Activated CD4-positive, alpha-beta T cell treated with anti-CD3 and anti-CD28 coated beads, Interleukin-2, amount 50 U/mL, for 24 hours (primary cell): ENCODE measurements at places on chromosomes 13 and 19.

DNA sequence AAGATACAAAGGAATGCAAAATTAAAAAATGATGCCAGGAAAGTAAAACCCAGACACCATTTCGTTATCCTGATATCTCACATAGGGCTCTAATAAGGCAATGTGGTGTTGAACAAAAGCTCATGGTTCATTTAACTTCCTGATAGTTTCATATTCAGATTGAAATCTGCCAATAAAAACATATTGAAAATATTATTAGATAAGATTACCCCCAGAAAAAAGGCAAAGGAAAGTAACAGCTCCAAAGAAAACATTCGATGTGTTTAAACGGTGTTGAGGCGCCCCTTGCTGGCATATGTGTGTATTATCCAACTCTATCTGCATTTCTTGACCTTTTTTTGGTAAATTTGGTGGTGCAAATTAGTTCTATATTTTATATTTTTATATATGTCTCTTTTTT, 75.9 kb downstream of the ESD start:
- DNase-seq: peak; percentile 23

- peak; percentile 19 for DNase-seq
Observed at GRCh38 chr19:1028062-1028926, 1.9 kb downstream of the CNN2 start.

- no peak for DNase-seq
Observed at GRCh38 chr13:40192858-40193257, 473.6 kb downstream of the FOXO1 start.

GRCh38 chr19:19226663-19227062, 14.9 kb downstream of the NCAN start:
- no peak for DNase-seq

DNA sequence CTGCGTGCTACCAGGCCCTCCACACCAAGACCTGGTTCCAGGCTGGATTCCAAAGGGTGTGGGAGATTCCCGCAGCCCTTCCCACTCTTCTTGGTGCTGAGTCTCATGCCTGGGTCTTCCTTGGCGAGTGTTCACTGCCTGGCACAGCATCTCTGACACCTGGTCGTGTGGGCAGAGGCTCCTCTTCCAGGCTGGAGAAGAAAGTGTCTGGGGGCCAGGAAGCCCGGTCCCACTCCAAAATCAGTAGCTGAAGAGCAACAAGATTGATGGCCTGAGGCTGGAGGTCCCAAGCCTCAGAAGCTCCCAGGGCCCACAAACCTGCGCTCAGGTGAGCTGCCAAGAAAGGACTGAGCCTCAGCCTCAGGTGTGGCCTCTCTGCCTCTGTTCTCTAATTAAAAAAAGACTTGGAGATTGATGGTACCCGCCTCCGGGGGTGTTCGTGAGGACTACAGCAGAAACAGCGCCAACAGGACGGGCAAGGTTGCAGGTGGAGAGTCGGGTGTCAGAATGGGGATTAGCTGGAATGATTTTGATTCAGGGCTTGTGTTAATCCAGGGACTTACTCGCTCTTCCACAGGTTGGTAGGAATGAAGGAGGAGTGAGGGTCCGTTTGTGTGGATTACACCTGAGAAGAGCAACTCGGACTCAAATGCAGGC, 217.5 kb downstream of the TEX29 start:
- no peak for DNase-seq

DNA sequence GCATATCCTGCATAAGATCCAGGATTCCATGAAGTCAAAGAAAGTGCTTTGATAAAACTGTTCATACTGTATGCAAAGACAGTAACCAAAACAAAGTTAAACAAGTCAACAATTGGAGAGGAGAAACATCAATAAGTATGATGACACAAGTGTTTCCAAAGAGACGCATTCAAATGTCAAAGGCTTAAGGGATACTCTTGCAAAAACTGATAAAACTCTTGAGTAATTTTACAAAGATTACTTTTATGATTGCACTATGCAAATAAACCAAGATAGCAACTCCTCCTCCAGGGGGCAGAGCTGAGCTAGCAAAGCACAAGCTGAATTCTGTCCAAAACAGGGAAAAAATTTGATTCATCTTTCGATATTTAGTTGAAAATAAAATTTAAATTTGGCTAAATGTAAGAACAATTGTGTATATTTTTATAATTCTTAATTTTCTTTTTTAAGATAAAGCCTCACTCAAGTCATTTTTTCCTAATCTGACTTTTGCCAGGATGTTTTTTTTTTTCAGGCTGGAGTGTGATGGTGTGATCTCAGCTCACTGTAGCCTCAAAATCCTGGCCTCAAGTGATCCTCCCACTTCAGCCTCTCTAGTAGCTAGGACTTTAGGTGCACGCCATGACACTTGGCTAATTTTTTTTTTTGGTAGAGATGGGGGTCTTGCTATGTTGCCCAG, 84.0 kb downstream of the MZT1 start:
- peak; percentile 36 for DNase-seq

DNA sequence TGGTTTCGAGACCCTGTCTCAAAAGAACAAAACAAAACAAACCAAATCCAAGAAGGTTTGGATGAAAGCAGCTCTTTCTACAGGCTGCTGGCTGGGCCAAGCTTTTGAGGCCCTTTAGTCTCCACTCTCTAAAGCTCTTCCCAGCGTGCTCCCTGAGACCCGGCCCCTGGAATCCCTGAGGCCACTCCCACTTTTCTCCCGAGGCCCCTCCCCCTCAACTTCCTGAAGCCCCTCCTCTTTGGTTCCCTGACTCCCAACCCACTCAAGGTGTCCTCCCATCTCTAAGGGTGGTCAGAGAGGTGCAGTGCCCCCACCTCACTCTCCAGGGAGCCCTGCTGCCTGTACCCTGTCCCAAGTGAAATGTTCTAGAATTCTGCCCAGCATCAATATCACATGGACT, 10.6 kb downstream of the ERICH6B start:
- no peak for DNase-seq

- no peak for DNase-seq
Observed at GRCh38 chr13:62320129-62321108, 904.8 kb upstream of the PCDH20 start.

DNA sequence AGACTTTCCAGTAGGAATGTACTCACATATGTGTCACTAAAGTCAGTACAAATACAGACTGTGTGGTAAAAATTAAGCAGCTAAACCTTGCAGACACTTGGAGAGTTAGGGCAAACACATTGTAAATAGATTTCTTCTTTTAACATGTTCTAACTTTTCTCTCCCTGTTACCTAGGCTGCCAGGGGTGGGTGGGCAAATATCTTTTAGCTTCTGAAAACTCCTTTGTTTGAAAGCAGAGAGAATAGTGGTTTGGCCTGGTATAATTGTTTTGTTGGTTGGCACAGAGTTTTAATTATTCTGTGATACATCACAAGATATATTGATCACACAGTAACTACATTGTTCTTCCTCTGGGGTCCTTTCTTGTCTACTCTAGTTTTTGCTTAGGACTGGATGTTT, 289.8 kb upstream of the DACH1 start:
- DNase-seq: no peak

GRCh38 chr13:23993680-23993985, 96.3 kb upstream of the C1QTNF9B start:
- DNase-seq: no peak

GRCh38 chr19:29881386-29881785, 60.7 kb upstream of the URI1 start:
- no peak for DNase-seq

DNA sequence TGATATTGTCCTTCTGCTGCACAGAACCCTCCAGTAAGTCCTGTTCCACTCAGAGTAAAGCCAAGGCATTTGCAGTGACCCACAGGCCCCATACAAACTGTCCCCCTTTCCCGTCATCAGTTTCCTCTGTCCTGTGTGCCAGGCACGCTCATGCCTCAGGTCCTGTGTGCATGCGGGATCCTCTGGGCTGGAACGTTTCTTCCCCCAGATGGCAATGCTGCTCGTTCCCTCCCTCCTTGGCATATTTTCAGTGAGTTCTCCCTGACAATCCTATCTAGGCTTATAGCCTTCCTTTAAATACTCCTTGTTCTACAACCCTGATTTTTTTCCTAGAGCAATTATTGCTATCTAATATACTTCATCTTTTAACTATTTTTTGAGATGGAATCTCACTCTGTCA, 5.7 kb downstream of the OPA3 start:
- DNase-seq: no peak

DNA sequence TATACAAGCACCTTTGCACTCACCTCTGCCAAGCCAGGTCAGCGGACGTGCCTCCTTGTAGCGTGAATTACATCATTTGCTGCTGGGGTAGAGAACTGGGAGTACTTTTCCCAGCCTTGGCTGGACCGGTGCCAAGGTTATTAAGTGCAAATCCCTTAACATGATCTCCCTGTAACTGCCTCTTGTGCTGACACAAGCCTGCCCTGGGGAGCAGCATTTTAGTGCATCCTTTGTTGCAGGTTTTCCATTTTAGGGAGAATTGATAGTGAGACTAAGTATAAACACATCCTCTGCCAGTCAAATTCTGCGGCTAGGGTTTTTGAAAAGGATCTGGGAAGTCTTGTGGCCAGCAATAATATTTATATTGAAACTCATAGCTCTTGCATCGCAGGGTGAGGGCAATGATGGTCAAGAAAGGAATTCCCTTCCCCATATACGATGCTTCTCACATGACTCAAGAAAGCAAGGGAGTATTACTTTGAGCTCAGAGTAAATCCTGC, 32.7 kb upstream of the DCLK1 start:
- DNase-seq: no peak

DNA sequence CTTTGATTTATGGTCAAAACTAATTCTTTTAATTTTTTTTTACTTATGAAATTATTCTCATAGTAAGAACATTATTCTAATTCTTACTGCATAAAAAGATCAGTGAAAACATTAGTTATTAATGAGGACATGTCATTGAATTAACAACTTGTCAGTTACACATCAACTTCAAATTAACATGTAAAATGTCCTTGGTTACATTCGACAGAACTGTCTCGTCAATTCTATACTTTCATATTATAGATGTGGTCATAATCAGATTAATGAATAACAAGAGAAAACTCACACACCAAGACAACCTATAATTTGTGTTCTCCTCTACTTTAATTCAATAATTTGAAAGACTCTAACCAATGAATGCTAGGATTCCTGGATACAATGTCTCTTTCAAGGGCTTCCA, 66.7 kb downstream of the KATNAL1 start:
- DNase-seq: no peak

GRCh38 chr13:98592362-98592732, 15.4 kb upstream of the STK24 start:
- DNase-seq: no peak

- DNase-seq: no peak
Observed at GRCh38 chr19:41332000-41332399, 21.7 kb downstream of the TGFB1 start.

DNA sequence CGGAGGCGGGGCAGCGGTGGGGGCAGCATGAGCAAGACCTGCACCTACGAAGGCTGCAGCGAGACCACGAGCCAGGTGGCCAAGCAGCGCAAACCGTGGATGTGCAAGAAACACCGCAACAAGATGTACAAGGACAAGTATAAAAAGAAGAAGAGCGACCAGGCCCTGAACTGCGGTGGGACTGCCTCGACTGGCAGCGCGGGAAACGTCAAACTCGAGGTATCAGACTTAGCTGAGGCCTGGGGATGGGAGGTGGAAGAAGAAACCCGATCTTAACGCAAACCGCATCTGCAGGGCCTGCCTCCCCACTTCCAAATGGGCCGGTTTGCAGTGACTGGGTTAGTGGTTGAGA, 693 bp downstream of the RFXAP start:
- no peak for DNase-seq

DNA sequence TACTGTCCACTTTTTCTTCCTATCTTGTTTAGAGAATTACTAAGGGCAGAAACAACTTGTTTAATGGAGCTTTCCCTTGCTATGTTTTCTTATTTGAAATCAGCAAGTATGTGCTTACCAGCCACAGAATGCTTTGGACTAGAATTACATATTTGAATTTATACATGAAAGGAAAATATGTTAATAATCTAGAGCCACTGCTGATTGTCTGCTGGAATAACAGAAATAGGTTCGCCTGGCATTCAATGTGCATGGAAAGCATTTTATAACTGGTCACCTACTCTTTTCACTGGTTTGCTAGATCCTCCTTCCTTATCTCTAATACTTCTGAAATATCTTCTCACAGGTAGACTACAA, 8.0 kb downstream of the EFNB2 start:
- no peak for DNase-seq

GRCh38 chr13:30880856-30881155, 25.3 kb upstream of the MEDAG start:
- DNase-seq: no peak

- DNase-seq: no peak
Observed at GRCh38 chr13:39952249-39953233, 297.1 kb downstream of the COG6 start.

- DNase-seq: no peak
Observed at GRCh38 chr13:23608701-23609413, 38.6 kb downstream of the TNFRSF19 start.

- no peak for DNase-seq
Observed at GRCh38 chr13:106534639-106535551, 567 bp downstream of the EFNB2 start.
